ENCODE measurements at places on chromosomes 4 and X. TPM values are rescaled to one million over a fixed set of nuclear protein-coding genes. Genes with fewer than 3 reads are reported as not detected.

CLTRN gene
- 0.25 TPM for total RNA-seq

NIPAL1 gene
- 2.0 TPM for total RNA-seq

AR gene
- total RNA-seq: 0.74 TPM

TLR3 gene
- total RNA-seq: 0.74 TPM

CD99L2 gene
- total RNA-seq: 38.1 TPM

TRPC3 gene
- 5.4 TPM for total RNA-seq

Measured in temporal lobe (tissue), 4 donors.